NCI-H446 (cell line): ENCODE measurements at places on chromosomes 7 and 10.

- no peak for DNase-seq
These were observed 9.4 kb downstream of the TMEM273 start for GRCh38 chr10:49178489-49179471.

DNA sequence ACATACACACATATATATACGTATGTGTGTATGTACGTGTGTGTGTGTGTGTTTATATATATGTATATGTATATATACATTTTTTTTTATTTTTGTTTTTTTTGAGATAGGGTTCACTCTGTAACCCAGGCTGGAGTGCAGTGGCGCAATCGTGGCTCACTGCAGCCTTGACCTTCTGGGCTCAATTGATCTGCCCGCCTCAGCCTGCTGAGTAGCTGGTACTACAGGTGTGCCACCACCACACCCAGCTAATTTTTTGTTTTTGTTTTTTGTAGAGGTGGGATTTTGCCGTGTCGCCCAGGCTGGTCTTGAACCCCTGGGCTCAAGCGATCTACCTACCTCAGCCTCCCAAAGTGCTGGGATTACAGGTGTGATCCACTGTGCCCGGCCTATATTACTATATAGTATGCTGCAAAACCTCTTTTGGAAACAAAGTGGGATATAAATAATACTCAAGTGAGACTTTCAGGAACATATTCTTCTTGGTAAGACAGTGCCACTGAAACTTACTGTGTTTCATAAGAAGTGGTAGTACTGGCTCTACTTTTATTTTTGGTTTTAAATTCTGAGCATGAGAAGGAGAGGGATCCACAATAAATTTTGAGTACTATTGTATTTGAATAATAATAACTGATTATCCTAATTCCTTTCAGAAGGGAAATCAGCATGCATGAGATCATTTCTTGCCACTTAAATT, 51.0 kb downstream of the MLLT10 start:
- DNase-seq, result no peak

DNA sequence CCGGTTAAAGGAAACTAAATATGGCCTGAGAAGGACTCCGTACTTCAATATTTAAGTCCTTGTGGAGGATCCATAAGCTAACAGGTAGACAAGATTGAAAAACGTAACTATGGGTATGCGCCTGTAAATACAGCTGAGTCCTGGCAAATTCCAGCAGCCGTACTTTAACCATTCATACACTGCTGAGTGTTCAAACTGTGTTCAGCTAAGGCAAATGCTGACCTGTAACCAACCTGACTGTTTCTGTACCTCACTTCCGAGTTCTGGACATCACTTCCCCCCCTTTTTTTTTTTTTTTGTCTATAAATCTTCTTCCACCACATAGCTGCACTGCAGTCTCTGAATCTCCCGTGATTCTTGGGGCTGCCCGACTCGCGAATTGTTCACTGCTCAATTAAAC, 69.1 kb downstream of the SRPK2 start:
- no peak for DNase-seq

- no peak for DNase-seq
These were observed 488 bp downstream of the ARMC10 start for GRCh38 chr7:103075337-103075918.

DNA sequence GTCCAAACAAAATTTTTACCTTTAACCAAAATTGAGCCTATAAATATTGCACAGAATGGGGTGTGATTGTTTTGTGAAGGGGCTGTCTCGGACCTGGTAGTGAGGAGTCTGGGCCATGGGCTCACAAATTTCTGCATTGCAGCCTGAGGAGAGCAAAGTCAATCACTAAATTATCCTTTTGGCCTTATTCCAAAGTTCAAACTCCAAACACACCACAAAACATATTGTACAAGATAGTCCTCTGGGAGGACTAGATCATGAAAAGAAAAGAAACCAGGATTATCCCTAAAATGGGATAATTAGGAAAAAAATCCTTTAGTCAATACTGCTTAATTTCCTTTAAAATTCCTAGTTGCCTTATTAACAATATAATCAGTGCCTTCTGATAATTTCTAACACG, 115.5 kb downstream of the BUB3 start:
- DNase-seq, result no peak

DNA sequence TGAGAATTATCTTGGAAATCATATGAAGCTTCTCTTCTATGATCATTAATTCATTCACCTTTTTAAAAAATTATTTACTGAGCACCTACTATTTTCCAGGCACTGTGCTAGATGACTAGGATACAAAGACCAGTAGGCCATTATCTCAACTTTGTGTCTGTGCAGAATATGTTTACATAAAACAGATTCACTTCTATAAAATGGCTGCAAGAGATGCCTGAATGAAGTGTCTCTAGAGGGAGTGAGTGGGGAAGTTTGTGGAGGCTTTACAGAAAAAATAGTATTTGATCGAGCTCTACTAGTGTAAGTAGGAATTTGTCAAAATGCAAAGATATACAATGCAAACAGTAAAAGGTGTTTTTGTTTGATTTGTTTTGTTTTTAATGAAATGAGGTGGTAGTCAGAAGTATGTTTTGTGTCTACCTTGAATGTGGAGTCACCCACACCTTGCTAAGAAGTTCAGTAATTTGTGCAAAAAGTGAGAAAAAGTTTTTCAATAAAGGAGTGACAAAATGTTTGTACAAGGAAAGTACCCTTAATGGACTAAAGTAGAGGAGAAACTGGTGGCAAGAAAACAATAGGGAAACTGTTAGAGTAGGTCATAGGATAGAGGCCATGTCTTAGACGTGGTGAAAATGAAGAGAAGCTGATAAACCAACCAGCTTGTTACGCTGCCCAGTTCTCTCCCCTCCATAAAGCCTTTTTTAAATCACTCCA, 125.5 kb downstream of the KCND2 start:
- DNase-seq, result no peak
